Dermis blood vessel endothelial cell (primary cell): ENCODE measurements at places on chromosomes 7 and 10. TPM values are rescaled to one million over a fixed set of nuclear protein-coding genes. Genes with fewer than 3 reads are reported as not detected.

PDE6C gene
- not detected in 2 replicates for total RNA-seq

HMX2 gene
- not detected in 2 replicates for total RNA-seq

CFAP70 gene
- total RNA-seq, result 0.19 and 0.34 TPM in 2 replicates

MINPP1 gene
- 32.3 and 33.4 TPM in 2 replicates for total RNA-seq

HOXA10 gene
- 3.7 and 4.4 TPM in 2 replicates for total RNA-seq

RAMP3 gene
- 114 and 116 TPM in 2 replicates for total RNA-seq

EBLN1 gene
- not detected in 2 replicates for total RNA-seq

MTG1 gene
- 42.0 and 43.2 TPM in 2 replicates for total RNA-seq

C10orf67 gene
- total RNA-seq, result not detected in 2 replicates

NANOS1 gene
- 0.09 and 0.17 TPM in 2 replicates for total RNA-seq

LMOD2 gene
- not detected in 2 replicates for total RNA-seq
